HepG2 (cell line): ENCODE measurements at places on chromosomes 7 and 10. TPM values are rescaled to one million over a fixed set of nuclear protein-coding genes. Genes with fewer than 3 reads are reported as not detected.

Gene CDC14C
- 0.09 TPM in 1 of 2 replicates, not detected in the other for total RNA-seq

- H3K4me1 ChIP-seq, result no peaks in the 10 kb centered on the region
- DNase-seq, result no peak
- no peak overlapping the region for H3K27ac ChIP-seq
- no peak overlapping the region for H3K4me3 ChIP-seq
Observed at GRCh38 chr7:47342296-47343060, 239.4 kb downstream of the TNS3 start.

Gene TMEM273
- total RNA-seq, result not detected in 2 replicates

DNA sequence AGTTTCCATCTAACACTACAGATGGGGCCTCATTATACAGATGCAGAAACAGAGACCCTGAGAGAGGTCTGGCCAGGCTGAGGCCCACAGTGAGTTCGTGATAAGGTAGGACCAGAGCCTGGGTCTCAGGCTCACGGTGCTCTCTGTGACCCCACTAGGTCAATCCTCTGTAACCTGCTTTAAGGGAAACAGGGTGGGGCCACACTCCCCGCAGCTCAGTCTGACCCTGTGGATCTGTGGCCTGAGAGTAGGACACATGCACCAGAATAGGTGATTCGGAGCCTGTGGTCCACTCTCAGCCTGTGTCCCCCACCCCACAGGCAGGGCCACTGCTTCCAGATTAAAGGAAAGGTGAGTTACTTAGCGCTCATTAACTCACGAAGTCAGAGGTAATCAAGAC, 137.8 kb upstream of the FAM20C start:
- H3K27ac ChIP-seq, result no peak overlapping the region
- no peak for DNase-seq
- no peaks in the 10 kb centered on the region for H3K4me1 ChIP-seq
- no peak overlapping the region for H3K4me3 ChIP-seq
- H3K27me3 ChIP-seq, result peaks cover 23% of the 10 kb centered on the region; the same call in 2 of the 3 replicates

GRCh38 chr7:119184124-119184788, 959.8 kb downstream of the ANKRD7 start:
- H3K36me3 ChIP-seq, result no peaks in the 10 kb centered on the region
- no peaks in the 10 kb centered on the region for H3K27me3 ChIP-seq
- no peak for DNase-seq
- no peaks in the 10 kb centered on the region for H3K4me1 ChIP-seq

DNA sequence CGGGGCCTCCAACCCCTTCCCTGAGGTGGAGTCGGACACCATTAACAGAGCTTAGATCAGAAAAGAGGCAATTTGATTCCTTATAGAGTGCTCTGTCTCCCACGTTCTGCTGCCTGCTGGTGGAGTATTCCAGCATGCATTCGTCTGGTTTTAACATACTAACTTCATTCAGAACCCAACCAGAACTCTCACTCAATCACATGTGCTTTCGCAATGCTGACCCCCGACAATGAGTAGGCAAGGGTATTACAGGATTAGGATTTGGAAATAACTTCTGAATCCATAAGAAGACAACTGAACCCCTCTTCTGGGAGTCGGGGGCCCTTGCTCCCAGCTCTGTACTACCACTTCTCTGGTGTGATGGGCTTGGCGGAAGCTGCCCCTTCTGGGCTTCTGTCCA, 55.7 kb upstream of the HABP2 start:
- H3K27me3 ChIP-seq, result peaks cover 2% of the 10 kb centered on the region; the same call in 1 of the 2 replicates
- no peak overlapping the region for H3K4me3 ChIP-seq
- no peaks in the 10 kb centered on the region for H3K36me3 ChIP-seq
- H3K4me1 ChIP-seq, result no peaks in the 10 kb centered on the region
- DNase-seq, result no peak

GRCh38 chr10:71809628-71810027, 36.3 kb upstream of the VSIR start:
- peaks cover 5% of the 10 kb centered on the region for H3K27me3 ChIP-seq
- no peak for DNase-seq
- H3K4me3 ChIP-seq, result no peak overlapping the region
- no peak overlapping the region for H3K27ac ChIP-seq
- H3K36me3 ChIP-seq, result no peaks in the 10 kb centered on the region

DNA sequence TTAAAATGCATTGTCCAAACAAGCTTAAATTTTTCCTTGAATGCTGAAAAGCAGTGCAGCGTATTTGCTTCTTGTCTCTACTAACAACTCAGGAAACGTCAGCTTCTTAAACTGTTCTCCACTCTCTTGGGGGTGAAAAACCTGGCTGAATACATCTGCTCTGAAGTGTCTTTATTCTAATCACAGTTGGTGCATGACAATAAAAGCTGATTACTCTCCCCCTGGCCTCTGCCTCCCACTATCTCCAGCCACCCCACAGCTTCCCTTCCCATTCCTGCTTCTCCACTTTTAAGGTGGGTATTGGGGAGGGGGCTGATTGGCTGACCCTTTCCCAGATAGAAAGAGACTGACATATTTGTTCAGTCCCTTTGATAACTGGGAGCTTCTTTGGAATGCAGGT, 456.0 kb downstream of the SORCS1 start:
- no peak for DNase-seq
- no peaks in the 10 kb centered on the region for H3K27me3 ChIP-seq
- no peak overlapping the region for H3K27ac ChIP-seq
- no peaks in the 10 kb centered on the region for H3K4me1 ChIP-seq
- H3K4me3 ChIP-seq, result no peak overlapping the region
